Large intestine (tissue), 12 donors: ENCODE measurements at places on chromosomes 3 and 15. TPM values are rescaled to one million over a fixed set of nuclear protein-coding genes. Genes with fewer than 3 reads are reported as not detected.

The COL7A1 gene
- polyA plus RNA-seq, result 121 TPM

DNA sequence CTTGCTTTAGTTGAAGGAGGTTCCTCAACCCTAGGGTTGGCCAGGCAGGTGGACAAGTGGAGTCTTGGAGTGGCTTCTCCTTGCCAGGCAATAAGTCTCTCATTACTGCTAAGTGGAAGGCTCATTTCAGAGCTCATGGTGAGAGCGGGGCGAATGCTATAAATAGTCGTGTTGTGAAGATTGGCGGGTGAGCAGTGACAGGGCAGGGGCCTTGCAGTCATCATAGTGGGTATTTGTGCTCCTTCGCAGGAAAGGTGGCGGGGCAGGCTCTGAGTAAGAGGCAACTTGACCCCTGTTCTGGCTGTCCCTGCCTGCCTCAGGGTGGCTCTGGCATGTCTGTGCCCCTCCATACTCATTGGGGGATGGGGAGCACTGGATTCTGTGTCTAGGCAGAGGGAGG is 8.7 kb upstream of the GRM2 start:
- no peak overlapping the region for H3K4me3 ChIP-seq
- no peaks in the 10 kb centered on the region for H3K27me3 ChIP-seq
- H3K27ac ChIP-seq, result no peak overlapping the region
- H3K4me1 ChIP-seq, result no peaks in the 10 kb centered on the region
- H3K36me3 ChIP-seq, result peaks cover 78% of the 10 kb centered on the region

The IL12A gene
- polyA plus RNA-seq, result 2.8 TPM

DNA sequence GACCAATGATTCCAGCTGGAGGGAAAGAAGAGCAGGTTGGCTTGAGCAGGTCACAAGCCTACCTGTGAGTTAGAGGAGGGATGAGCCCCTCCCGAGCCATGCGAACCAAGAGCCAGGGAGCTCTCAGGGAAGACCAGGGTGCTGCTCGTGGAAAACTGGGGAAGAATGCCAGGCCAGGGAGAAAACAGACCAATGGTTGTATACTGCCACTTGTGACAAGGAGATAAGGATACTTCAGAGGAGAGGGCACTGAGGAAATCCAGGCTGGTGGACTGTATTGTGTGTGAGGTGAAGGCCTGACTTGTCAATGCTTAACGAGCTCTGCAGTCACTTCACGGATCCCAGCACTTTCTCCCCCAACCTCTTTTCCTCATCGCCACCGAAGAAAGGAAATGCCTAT is 177.7 kb downstream of the SSR3 start:
- no peaks in the 10 kb centered on the region for H3K36me3 ChIP-seq
- no peak overlapping the region for H3K27ac ChIP-seq
- no peaks in the 10 kb centered on the region for H3K4me1 ChIP-seq
- no peak overlapping the region for H3K4me3 ChIP-seq
- no peak for DNase-seq

The LSAMP gene
- 7.6 TPM for polyA plus RNA-seq

DNA sequence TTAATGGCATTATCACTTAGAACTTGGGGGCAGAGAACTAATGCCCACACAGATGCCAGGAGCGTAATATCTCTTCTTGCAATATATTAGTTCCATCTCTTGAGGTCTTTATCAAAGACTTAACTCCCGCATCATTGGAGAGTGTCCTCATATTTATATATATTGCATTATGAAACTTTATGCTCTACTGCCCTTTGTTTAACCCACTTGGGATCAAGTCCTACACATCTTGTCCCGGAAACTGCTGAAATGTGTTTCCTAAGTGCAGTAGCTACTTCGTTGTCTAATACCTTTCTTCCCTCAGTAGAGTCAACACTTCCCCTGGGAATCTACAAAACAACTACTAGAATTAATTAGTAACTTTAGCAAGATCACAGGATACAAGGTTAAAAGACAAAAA is 1029.2 kb downstream of the OTOL1 start:
- H3K36me3 ChIP-seq, result no peaks in the 10 kb centered on the region
- H3K4me3 ChIP-seq, result no peak overlapping the region
- DNase-seq, result no peak

DNA sequence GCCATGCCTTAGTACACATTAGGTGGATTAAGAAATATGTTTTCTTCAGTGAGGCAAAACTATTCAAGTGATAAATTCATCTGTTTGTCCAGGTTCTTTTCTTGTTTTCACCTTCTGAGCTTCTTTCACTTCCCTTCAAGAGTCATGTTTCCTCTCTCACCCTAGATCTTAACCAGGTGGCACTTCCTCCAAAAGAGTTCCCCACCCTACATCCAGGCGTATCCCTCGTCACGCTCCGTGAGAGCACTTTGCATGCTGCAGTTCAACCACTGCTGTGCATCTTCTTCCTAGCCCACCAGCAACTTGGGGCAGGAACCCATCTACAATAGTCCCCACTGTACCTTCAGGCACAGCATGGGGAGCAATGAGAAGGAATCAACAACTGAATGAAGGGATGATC is 28.9 kb downstream of the OSBPL10 start:
- no peak for DNase-seq
- no peak overlapping the region for H3K27ac ChIP-seq
- H3K27me3 ChIP-seq, result no peaks in the 10 kb centered on the region
- no peaks in the 10 kb centered on the region for H3K36me3 ChIP-seq
